Gastroesophageal sphincter (tissue), 4 donors: ENCODE measurements at places on chromosomes 4 and X. TPM values are rescaled to one million over a fixed set of nuclear protein-coding genes. Genes with fewer than 3 reads are reported as not detected.

DNA sequence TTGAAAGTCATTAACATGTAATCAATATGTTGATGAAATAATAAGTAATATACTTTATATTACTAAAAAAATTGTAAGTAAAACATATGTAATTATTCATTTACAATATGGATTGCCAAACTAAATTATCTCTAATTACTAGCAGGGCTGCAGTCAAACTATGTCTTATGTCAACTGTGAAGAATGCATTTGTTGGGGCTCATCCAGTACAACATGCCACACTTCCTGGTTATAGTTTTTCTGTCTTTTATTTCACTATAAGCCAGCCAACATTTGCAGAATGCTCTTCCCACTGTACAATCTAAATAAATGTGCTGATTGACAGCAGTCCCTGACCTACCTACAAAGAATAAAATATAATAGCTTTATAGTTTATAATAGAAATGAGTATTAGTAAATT is 975.4 kb upstream of the NDST4 start:
- ATAC-seq, result no peak

DNA sequence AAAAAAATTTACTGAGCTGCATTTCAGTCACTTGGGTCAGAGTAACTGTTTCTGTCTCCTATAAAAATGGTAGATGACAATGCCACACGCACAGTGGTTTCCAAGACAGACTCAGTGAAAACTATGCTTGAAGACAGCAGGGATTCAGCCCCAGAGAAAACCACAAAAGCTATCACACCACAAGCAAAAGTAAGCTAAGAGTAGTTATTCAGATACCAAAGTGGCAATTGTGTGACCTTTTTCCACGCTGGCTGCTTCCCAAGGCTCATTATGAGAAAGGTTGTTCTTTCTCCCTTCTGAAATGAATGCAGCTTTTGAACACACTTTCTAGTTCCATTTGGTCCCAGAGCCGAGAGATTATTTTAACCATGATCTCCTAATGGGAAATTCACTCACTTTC is 46.4 kb upstream of the GPM6B start:
- ATAC-seq, result no peak

- ATAC-seq, result no peak
Observed at GRCh38 chr4:155025762-155026457, 182.5 kb upstream of the NPY2R start.

GRCh38 chrX:87634361-87634760 is 116.8 kb downstream of the KLHL4 start:
- no peak for ATAC-seq

GRCh38 chr4:152460488-152460887 is 75.4 kb downstream of the FBXW7 start:
- ATAC-seq, result no peak

DNA sequence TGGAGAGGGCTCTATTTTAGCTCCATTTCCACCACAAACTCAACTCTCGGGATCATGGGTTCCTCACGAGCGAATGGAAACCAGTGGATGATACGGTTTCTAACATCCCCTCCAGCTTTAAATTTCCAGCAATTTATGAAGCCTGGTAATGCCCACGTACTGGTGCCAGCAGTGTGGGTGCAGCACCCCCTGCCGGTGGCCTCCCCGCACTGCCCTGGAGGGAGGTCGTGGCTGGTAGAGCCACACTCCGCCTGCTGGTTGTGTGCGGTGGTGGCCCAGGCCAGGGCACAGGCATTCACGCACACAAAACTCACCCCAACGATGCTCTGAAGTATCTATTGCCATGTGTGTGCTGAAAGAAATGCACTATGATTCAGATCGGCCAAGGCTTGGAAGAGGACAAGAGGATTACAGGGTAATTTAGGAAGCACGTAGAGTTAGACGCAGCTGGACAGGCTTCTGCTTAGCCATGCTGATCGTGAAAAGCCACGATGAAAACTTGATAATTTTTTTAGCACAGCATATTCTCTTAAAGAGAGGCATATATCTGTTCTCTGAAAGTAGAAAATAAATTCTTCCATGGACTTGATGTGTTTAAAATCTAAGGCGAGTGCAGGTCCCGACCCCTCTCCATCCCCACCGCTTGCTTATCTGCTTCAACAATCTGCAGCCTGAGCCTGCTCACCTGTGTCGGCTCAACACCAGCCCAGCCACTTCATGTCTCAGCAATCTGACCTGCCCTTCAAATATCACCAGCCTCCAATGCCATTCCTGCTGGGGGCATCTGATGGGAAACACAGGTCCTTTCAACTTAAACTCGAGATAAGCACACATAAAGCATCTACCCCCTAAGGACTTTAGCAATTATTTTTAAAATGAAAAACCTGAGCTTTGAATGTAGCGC is 59.1 kb downstream of the SCD5 start:
- ATAC-seq, result peak; percentile 80

- no peak for ATAC-seq
Observed at GRCh38 chrX:46722742-46723568, 36.0 kb downstream of the SLC9A7 start.

- peak; percentile 31 for ATAC-seq
Observed at GRCh38 chr4:33063241-33063640, 2343.1 kb downstream of the PCDH7 start.

- ATAC-seq, result no peak
Observed at GRCh38 chrX:150167482-150168324, 195.4 kb upstream of the MAMLD1 start.

DNA sequence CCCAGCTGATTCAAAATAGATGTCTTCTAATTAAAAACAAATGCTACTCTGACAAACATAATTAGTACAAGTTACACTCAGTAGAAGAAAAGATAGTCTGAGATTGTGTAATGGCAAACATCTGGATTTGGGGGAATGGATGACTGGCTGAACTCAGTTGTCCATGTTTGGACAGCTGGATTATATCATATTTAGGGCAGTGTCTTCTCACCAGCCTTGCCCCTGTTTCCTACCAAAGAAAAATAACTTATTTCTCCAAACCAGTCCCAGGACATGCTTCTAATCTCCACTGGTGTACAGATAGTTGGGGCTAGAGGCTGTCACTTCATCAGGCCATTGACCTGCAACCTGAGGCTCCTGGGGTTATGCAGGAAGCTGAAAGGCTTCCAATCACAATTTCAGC is 237.3 kb downstream of the USP46 start:
- no peak for ATAC-seq

- ATAC-seq, result no peak
Observed at GRCh38 chr4:46830971-46831454, 78.0 kb downstream of the COX7B2 start.

- ATAC-seq, result no peak
Observed at GRCh38 chr4:48518143-48518542, 28.1 kb downstream of the ZAR1 start.

- ATAC-seq, result no peak
Observed at GRCh38 chr4:3790006-3790561, 23.9 kb downstream of the ADRA2C start.

Gene ZCCHC18
- total RNA-seq, result 1.4 TPM

Gene DCAF12L2
- 1.8 TPM for total RNA-seq

Gene STAP1
- total RNA-seq, result 0.77 TPM

Gene GC
- not detected for total RNA-seq

Gene ETDB
- total RNA-seq, result not detected

Gene PGRMC2
- 54.7 TPM for total RNA-seq
